ENCODE measurements at places on chromosomes 7 and 10.

GRCh38 chr10:83536426-83536825 lies 602.9 kb upstream of the GHITM start:
- no peak for DNase-seq

GRCh38 chr10:16314259-16314658 lies 122.6 kb upstream of the PTER start:
- no peak for DNase-seq

DNA sequence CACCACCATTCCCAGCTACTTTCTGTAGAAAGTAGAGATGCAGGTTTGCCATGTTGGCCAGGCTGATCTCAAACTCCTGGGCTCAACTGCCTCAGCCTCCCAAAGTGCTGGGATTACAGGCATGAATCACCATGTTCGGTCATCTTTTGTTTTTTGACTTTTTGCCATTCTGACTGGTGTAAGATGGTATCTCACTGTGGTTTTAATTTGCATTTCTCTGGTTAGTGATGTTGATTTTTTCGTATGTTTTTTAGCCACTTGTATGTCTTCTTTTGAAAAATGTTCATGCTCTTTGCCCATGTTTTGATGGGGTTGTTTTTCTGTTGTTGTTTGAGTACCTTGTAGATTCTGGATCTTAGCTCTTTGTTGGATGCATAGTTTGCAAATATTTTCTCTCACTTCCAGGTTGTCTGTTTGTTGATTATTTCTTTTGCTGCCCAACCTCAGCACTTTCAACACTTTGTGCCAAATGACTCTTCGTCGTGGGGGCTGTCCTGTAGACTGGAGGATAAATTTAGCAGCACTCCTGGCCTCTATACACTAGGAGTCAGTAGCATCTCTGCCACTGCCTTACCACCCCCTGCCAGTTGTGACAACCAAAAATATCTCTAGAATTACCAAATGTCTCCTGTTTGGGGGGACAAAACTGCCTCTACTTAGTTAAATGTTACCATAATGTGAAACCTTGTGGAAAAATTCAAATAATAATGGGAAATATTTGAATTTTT lies 6.5 kb upstream of the CPED1 start:
- no peak for DNase-seq

- DNase-seq = no peak
Measured at GRCh38 chr10:57917019-57917418, 350.7 kb downstream of the IPMK start.

DNA sequence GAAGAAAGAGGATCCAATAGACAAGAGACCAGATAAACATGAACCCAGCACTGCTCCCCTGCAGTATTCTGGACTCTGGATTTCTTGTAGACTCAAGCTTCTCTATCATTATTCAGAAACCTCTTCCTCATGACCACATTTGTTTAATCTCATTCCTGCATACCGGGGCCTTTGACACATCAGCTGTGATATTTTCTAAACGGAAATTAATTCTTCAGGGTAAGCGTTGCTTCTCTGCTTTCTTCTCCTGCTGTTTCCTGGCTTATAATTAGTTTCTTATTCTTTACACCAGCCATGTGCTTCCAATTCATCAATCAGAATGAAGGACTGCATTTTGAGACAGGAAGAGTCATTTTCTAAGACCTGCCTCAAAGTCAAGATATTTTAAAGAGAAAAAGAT lies 54.2 kb upstream of the TARP start:
- no peak for DNase-seq

GRCh38 chr7:92708111-92709042 lies 118.2 kb upstream of the FAM133B start:
- no peak for DNase-seq

GRCh38 chr10:69839696-69840345 lies 38.1 kb downstream of the COL13A1 start:
- DNase-seq = no peak

- no peak for DNase-seq
Measured at GRCh38 chr10:33301097-33301789, 33.2 kb downstream of the NRP1 start.

GRCh38 chr7:78151229-78151628 lies 352.7 kb downstream of the PHTF2 start:
- DNase-seq = peak; percentile 22

DNA sequence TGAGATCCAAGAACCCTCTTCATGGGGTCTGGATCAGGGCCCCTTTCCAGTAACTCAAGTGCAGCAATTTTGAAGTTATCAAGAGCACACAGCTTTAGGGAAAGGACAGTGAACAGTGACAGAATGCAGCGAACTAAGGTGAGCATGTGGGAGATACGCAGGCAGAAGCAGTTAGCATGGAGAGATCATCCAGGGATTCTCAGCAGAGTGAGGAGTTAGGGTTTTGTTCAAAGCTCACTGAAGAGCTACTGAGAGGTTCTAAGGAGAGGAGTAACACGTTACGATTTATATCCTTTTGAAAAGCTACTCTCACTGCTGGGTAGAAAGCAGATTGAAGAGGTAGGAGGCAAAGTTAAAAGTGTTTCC lies 83.6 kb upstream of the MPP7 start:
- no peak for DNase-seq

GRCh38 chr7:109126404-109127050 lies 556.9 kb downstream of the DNAJB9 start:
- no peak for DNase-seq

- no peak for DNase-seq
Measured at GRCh38 chr7:150406567-150407421, 27.7 kb downstream of the ZNF775 start.

DNA sequence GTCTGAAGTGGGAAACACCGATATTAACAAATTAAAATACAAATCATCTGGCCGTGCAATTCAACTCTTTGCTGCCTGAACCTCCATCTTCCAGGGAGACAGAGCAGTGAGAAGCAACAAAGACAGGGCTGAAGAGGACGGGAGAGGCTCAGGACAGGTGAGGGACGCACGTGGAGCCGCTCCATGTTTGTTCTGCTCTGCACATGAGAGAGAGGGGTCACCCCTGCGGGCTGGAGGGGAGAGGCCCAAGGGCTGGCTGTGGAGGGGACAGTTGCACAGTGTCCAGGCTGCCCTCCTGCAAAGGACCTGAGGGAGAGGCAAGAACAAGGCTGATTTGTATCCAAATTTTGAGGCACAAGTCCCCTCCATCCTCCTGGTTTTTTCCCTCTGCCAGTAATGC lies 41.7 kb downstream of the COBL start:
- no peak for DNase-seq

GRCh38 chr7:139844779-139845442 lies 15.8 kb downstream of the TBXAS1 start:
- DNase-seq = no peak

DNA sequence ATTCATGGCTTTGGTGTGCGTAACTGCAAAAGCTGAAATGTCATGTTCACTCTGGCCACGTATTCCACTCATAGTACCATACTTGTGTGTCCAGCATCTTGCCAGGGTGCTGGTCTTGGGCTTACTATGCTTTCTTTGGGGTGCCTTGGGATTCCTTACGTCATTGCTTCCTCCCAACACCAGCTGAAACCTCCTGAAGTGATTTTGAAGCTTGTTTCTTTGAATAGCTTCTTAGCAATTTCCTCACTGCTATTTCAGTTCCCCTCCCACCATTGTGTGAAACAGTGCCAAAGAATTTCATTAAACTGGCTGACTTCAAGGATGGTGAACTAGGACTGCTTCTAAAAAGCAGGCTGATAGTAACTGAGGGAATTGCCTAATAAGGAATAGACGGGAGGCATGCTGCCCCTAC lies 36.9 kb downstream of the ENTPD1 start:
- no peak for DNase-seq

- DNase-seq = no peak
Measured at GRCh38 chr10:5078547-5079180, 15.6 kb upstream of the AKR1C3 start.

DNA sequence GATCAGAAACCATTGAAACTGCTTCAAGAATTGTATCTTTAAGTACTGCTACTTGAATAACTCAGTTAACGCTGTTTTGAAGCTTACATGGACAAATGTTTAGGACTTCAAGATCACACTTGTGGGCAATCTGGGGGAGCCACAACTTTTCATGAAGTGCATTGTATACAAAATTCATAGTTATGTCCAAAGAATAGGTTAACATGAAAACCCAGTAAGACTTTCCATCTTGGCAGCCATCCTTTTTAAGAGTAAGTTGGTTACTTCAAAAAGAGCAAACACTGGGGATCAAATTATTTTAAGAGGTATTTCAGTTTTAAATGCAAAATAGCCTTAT lies 14.7 kb downstream of the HNRNPA2B1 start:
- no peak for DNase-seq

DNA sequence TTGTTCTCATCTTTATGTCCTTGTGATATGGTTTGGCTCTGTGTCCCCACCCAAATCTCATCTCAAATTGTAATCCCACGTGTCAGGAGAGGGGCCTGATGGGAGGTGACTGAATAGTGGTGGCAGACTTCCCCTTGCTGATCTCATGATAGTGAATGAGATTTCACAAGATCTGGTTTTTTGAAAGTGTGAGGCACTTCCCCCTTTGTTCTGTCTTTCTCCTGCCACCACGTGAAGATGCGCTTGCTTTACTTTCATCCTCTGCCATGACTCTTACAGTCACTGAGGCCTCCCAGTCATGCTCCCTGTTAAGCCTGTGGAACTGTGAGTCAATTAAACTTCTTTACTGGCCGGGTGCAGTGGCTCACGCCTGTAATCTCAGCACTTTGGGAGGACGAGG lies 161.0 kb downstream of the HERPUD2 start:
- no peak for DNase-seq

DNA sequence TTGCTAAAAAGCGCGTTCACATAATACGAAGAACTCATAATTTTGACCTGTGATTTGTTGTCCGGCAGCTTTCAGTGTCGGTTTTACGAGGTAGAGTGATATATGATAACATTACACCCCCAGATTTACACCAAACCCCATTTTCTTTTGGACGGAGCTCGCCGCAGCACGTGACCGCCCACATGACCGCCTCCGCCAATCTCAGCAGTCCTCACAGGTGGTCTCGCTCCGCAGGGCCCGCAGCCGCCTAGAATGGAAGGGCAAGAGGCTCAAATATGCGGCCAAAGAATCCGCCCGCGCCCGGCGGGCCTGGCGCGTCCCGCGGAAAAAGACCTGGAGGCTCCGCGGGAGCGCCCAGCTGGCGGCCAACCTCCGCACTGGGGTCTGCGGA lies at the start of gene HOXA7:
TSS of gene HOXA7 (minus strand) at position 168 of the 391 bp plus-strand sequence. CDS start at position 38, 130 bp downstream.
- DNase-seq = peak; percentile 23

DNA sequence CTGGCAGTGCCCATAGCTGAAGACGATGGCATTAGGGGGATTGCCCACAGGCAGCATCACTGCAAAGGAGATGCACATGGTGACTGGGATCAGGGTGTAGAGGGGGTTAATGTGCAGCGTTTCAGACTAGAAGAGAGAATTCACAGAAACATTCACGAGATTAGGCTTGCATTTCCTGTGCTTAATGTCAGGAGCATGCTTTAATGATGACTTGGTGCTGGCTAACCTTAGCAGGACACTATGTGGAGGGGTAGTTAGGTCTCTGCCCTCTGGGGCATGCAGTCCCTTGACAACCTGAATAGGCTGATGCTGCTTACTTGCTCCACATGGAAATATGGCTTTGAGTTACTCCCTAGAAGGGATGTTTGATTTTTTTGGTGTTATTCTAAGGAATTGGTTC lies 21.8 kb downstream of the STMP1 start:
- DNase-seq = no peak

GRCh38 chr7:38282081-38282480 lies 8.6 kb upstream of the TARP start:
- DNase-seq = no peak

DNA sequence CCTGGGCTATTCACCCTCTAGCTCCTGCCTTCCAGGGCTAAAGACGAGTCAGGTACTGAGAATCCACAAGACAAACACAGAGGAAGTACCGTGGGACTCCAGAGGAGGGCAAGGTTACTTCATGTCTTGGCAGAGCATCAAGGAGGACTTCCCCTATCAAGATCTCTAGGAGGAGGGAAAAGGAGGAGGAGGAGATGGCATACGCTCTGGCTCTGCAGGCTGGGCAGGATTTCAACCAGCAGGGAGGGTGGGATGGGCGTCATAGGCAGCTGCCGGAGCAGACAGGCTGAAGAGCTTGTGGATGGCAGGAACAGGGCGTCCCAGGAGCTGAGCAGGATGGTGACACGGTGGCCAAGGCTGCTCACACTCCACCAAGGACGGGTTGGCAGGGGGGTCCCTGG lies 21.3 kb downstream of the MDH2 start:
- DNase-seq = no peak

DNA sequence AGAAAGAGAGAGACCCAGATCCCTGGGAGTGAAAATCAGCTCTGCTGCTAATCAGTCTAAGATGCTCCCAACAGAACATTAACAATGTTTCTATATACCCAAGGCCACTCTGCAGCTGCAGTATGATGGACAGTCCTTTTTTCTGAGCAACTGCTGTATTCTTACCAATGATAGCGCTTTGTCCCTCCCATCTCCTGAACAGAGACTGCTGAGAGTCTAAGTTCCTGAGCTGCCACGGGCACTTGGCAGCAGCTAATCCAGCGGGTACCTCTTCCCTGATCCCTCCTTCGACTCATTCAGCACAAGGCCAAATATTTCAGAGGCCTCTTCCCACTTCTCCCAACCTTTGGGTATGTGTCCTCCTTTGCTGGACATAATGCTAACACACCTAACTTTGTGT lies 7.7 kb downstream of the CPVL start:
- no peak for DNase-seq

GRCh38 chr10:44478040-44478439 lies 93.1 kb upstream of the CXCL12 start:
- no peak for DNase-seq

DNA sequence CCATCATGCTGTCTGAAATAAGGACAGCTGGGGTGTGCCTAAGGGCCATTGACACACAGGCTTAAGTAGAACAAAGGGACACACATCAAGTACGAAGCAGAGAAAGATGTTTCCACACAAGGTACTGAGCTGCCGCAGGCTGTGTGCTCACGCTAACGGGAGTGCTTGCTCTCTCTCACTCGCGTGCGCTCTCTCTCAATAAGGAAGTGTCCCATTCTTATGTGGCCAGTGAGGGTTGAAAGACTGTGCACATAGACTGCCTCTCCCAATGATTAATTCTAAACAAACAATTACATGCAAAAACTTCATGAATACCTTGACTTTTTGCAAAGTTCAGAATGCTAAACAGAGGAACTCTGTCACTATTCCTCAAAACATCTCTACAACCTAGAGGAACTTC lies 29.9 kb downstream of the DCLRE1C start:
- no peak for DNase-seq

- no peak for DNase-seq
Measured at GRCh38 chr10:4902571-4903011, 60.6 kb upstream of the AKR1C1 start.

DNA sequence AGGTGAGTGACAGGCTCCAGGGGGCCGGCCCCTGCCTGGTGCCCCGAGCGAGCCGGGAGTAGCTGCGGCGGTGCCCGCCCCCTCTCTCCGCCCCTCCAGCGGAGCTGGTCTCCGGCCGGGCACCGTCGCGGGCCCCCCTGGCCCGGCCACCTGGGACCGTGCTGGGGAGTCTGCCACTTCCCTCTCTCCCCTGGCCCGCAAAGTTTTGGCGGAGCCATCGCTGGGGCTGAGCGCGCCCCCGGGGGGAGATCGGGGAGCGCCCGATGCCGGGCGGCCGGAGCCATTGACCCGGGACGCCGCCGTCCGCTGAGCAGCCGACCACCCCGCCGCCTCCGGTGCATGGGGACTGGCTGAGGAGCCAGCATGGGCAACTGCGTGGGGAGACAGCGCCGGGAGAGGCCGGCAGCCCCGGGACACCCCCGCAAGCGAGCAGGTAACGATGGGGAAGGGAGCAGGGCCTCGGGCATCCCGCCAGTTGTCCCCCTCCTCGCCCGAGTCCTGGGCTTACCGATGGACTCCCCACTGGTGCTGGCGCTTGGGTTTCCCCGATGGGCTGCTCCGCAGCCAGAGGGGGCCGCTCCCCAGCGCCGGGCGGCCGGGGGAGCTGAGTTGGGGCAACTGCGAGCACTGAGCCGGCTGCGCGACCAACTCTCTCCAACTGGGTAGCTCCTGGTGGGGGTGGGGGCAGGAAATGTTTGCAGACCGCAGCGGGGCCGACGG lies at the start of gene UBTD1:
TSS of gene UBTD1 (plus strand) at position 84 of the 720 bp plus-strand sequence. CDS start at position 364, 280 bp downstream.
- no peak for DNase-seq

Data from NCI-H2081 (cell line).